ENCODE measurements at places on chromosomes 7 and 10. TPM values are rescaled to one million over a fixed set of nuclear protein-coding genes. Genes with fewer than 3 reads are reported as not detected.
A peak's percentile ranks its signal among the peaks of the same experiment; 100 is the strongest.

Gene ATG9B
- not detected for total RNA-seq

Gene RASSF4
- 19.7 TPM for total RNA-seq

Gene AS3MT
- total RNA-seq = 0.45 TPM

Gene CARD11
- 0.50 TPM for total RNA-seq

- peaks cover 76% of the 10 kb centered on the region for H3K36me3 ChIP-seq
- peaks cover 3% of the 10 kb centered on the region for H3K4me1 ChIP-seq
- no peak for DNase-seq
Observed at GRCh38 chr7:75985518-75986146, 8.8 kb downstream of the TMEM120A start.

DNA sequence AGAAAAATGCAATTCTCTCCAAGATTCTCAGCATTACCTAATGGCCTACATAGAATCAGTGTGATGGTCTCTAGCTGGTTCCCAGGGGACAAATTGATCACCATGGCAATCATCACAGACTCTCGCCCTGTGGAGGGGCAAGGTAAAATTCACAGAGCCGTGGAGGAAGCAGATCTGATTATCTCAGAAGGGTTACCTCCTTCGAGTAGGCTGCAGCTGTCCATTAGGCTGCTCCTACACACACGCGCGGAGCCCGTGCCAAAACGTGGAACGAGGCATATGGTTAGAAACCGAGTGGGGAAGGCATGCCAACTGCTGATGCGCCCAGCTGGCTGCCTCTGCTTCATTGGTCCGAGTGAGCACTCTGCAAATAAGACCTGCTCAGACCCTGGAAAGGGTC is 52.8 kb upstream of the PTER start:
- no peak overlapping the region for H3K27ac ChIP-seq
- no peaks in the 10 kb centered on the region for H3K4me1 ChIP-seq

DNA sequence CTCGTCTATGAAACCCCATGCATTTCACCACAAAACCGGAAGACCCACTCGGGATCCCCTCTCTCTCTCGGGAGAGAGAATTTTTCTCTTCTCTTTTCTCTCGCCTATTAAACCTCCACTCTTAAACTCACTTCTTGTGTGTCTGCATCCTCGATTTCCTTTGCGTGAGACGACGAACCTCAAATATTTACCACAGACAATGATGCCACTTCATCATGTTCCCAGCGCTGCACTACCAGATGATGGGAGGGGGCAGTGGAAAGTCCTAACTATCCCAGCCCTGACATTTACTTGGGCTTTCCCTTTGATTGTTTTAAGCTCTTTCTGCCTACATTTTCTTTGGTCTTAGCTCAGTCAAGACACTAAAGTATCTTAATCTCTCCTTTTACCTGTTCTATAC is 906.7 kb downstream of the GRID1 start:
- H3K27me3 ChIP-seq = no peaks in the 10 kb centered on the region
- H3K27ac ChIP-seq = no peak overlapping the region
- no peaks in the 10 kb centered on the region for H3K36me3 ChIP-seq
- DNase-seq = no peak

Gene EPHB4
- total RNA-seq = 39.8 TPM

- no peak overlapping the region for H3K27ac ChIP-seq
- H3K4me1 ChIP-seq = no peaks in the 10 kb centered on the region
Observed at GRCh38 chr7:12859761-12860160, 172.3 kb downstream of the ARL4A start.

DNA sequence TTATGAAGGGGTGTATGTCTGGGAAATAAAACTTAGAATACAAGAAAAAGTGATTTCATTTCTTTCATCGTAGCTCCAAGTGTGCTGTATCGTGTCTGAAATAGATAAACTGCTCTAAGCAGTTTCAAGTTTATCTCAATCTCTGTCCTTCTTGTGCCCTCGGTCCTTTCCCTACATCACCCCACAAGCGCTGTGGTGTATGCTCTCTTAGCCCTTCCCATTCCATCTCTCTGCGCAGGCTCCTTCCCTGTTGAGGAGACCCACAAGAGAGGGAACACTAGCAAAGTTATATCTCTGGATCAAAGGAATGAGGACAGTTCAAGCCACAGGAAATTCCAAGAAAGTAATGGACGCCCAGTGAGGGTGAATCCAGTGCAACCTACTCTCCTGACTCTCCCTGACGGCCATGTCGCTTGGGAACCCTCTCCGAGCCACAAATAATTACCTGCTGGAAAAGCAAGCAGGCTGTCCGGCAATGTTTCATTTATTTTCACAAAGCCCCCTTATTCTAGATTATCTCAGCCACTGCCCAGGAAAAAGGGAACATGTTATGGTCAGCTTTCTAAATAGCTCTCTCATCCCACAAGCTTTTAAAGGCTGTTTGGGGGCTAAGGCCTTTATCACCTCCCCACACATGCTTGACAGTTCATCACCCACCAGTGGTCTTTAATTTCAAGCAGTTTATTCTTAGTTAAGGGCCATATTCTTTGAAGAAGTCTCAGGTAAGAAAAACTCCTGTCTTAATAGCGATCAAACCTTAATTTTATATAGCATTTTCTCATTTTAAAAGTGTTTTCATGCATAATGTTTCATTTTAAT is 34.8 kb downstream of the LRRC4 start:
- 0 out of 2 replicates have a peak overlapping the region, but pooled peaks have one; percentile 8 for H3K27ac ChIP-seq
- DNase-seq = peak; percentile 12
- peaks cover 37% of the 10 kb centered on the region for H3K4me1 ChIP-seq

DNA sequence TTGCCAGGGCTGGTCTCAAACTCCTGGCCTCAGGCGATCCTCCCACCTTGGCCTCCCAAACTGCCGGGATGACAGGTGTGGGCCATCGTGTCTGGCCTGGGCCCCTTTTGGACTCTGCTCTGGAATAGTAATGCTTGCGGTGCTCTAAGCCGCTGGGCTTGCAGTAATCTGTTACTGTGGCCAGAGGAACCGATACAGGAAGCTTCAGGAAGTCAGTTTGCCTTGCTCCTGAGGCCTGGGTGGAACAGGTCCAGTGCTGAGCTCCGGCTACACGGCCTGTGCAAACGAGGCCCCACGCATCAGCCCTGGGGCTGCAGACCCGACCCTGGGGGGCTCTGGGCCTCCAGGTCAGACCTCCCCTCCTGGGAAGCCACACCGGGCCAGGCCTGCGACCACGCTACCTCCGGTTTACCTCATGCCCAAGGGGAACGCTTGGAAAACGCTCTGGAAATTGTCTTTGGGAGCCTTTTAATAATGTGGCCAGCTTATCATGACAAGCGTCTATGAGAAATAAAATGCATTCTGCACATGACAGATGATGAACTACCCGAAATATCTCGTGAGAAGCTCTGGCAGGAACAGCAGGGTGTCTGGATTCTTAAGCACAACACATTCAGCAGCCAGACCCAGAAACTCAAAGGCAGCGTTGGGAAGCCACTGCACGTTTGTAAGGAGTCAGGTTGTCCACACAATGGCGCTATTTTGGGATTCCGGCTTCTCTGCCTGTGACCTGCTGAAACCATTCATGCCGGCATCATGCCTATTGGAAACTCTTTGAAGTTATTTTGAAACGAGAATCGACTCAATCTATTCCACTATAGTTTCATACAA is 10.1 kb upstream of the ADAP1 start:
- H3K4me3 ChIP-seq = no peak overlapping the region
- H3K27ac ChIP-seq = no peak overlapping the region
- no peaks in the 10 kb centered on the region for H3K4me1 ChIP-seq
- DNase-seq = no peak

Gene BHLHA15
- not detected for total RNA-seq

Gene ZNF804B
- not detected for total RNA-seq

- no peaks in the 10 kb centered on the region for H3K4me1 ChIP-seq
- H3K27ac ChIP-seq = no peak overlapping the region
- H3K4me3 ChIP-seq = no peak overlapping the region
- H3K36me3 ChIP-seq = no peaks in the 10 kb centered on the region
Observed at GRCh38 chr7:121219026-121219425, 109.8 kb upstream of the WNT16 start.

GRCh38 chr10:71618598-71618997 is 101.0 kb downstream of the C10orf105 start:
- peaks cover 26% of the 10 kb centered on the region for H3K4me1 ChIP-seq
- 0 out of 2 replicates have a peak, but pooled peaks cover 3% of the 10 kb centered on the region for H3K36me3 ChIP-seq
- no peaks in the 10 kb centered on the region for H3K27me3 ChIP-seq
- no peak for DNase-seq

DNA sequence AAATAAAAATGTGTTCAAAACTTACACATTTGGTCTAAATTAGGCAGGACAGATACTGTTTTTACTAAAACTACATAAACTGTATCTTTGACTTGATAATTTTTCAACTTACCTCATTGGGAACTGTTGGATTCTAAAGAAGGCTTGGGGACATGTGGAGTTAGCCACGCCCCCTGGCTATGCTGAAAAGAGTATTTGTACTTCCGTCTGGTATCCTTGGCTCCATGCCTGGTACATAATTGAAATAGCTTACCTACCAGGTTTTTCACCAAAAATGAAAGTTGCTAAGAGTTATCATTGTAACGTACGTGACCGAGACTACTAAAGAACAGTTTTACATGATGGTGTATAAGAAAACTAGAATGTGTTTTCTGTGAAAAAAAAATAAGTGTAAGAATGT is 604.8 kb upstream of the IGFBP3 start:
- H3K4me1 ChIP-seq = peaks cover 9% of the 10 kb centered on the region
- no peak overlapping the region for H3K27ac ChIP-seq
- H3K4me3 ChIP-seq = no peak overlapping the region
- no peaks in the 10 kb centered on the region for H3K36me3 ChIP-seq
- peak; percentile 12 for DNase-seq

Gene SLC37A3
- 37.9 TPM for total RNA-seq

- no peaks in the 10 kb centered on the region for H3K4me1 ChIP-seq
- no peaks in the 10 kb centered on the region for H3K36me3 ChIP-seq
- H3K4me3 ChIP-seq = no peak overlapping the region
- no peak for DNase-seq
Observed at GRCh38 chr7:53426145-53426750, 390.8 kb downstream of the POM121L12 start.

Gene SEMA4G
- total RNA-seq = 0.42 TPM

- H3K4me1 ChIP-seq = peaks cover 11% of the 10 kb centered on the region
- peak overlapping the region; percentile 62 for H3K27ac ChIP-seq
- H3K4me3 ChIP-seq = no peak overlapping the region
- DNase-seq = peak; percentile 91
Observed at GRCh38 chr10:29304264-29304994, 15.6 kb downstream of the LYZL1 start.

Gene UBE2H
- 53.1 TPM for total RNA-seq

DNA sequence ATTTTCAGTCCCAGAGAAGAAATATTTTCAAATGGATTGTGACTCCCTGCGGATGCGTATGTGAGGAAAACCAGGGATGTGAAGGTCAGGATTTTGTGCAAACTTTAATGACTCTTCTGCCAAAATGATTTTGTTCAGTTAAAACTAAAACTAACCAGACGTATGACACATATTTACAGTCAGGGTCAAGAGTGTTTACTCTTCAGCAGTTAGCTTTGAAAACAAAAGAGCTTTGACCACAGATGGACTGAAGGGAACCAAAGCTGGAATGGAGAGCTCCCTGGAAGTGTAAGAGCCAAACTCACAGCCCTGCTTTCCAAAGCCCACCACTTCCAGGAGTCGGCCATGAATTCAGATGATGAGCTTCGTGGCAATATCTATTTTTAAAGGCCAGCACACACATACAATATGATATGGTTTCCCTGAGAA is 15.5 kb downstream of the SVIL start:
- no peaks in the 10 kb centered on the region for H3K27me3 ChIP-seq
- peak overlapping the region; percentile 2 for H3K4me3 ChIP-seq
- H3K27ac ChIP-seq = peak overlapping the region; percentile 6

Gene CPA2
- not detected for total RNA-seq

Gene PKD1L1
- 0.19 TPM for total RNA-seq

Gene HIPK2
- total RNA-seq = 6.8 TPM

Gene ZNF679
- not detected for total RNA-seq

DNA sequence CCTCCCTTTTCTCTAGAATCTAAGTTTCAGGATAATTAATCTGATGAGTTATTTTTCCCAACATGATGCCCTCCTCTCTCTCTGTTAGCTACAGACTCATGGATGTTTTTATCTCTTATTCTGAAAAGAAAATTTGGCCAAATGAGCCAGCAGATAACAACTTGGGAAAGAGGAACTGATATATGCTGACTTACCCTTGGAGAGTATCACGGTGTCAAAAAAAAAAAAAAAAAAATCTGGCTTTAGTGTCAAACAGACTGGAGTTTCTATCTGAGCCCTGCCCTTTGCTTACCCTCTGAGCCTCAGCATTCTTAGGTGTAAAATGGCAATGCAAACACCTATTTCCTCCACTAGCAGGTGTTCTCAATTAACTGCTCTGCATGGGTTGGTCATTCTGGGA is 190.4 kb downstream of the AHR start:
- DNase-seq = no peak
- H3K27me3 ChIP-seq = no peaks in the 10 kb centered on the region
- no peaks in the 10 kb centered on the region for H3K36me3 ChIP-seq
- no peak overlapping the region for H3K4me3 ChIP-seq

GRCh38 chr7:84746353-84746752 is 440.5 kb downstream of the SEMA3D start:
- H3K27me3 ChIP-seq = no peaks in the 10 kb centered on the region
- no peaks in the 10 kb centered on the region for H3K4me1 ChIP-seq
- no peak for DNase-seq
- no peak overlapping the region for H3K27ac ChIP-seq
- no peaks in the 10 kb centered on the region for H3K36me3 ChIP-seq

- no peak for DNase-seq
- H3K36me3 ChIP-seq = no peaks in the 10 kb centered on the region
- H3K4me3 ChIP-seq = no peak overlapping the region
- H3K4me1 ChIP-seq = no peaks in the 10 kb centered on the region
- H3K27me3 ChIP-seq = no peaks in the 10 kb centered on the region
Observed at GRCh38 chr7:96347471-96347870, 25.6 kb upstream of the SLC25A13 start.

Data from SJSA1 (cell line).